ENCODE measurements at places on chromosomes 12 and 14.

- no peak for DNase-seq
These were observed 26.0 kb downstream of the MAPK1IP1L start for GRCh38 chr14:55077170-55078151.

DNA sequence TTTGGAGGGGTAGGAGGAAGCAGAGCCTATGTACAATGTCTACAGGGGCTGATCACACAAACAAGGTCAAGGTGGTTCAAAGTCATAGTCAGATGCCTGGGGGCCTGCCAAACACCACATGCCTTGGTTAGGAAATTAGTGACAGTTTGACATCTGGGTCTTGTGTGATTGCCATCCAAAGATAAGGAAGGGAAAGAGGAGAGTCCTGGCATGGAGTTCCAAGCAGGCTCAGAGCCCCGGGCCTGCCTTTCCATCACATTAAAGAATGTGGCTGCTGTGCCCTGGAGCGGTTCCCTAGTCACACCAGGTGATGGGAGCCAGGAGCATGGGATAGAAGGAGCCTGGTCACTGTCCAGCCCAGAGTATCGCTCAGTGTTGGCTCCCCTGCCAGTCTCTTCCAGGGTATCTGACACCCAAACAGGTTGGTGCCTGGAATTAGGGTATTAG, 53.6 kb upstream of the BCL2L14 start:
- DNase-seq = no peak

GRCh38 chr12:103671367-103671766, 84.3 kb downstream of the STAB2 start:
- no peak for DNase-seq

- DNase-seq = no peak
These were observed 160.0 kb downstream of the KCNA5 start for GRCh38 chr12:5203720-5204119.

DNA sequence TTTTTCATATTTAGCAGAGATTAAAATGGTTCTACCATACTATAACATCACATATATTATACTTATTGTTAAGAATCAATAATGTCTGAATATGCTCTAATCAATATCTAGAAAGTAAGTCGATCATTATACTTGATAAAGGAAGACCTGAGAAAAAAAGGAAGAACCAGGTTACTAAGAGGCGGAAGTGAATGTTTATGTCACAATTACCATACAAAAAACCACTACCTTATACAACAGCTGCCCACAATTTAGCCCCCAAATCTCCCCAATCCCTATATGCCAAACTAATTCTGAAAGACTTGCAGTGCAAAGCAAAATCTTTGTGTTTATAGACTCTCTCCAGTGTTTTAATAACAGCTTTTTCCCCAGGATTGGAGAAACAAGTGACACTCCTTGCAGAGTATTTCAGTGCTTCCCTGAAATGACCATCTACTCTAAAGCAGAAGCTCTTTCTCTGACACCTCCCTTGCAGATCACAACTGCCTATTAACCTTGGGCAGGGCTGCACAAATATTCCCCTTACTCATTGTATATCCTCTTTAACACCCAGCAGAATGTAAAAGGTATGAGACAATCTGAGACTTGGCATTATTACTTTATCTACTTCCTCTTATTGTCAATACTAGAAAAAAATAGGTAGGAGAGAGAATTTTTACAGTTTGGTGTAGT, 12.7 kb upstream of the SLC2A3 start:
- DNase-seq = no peak

DNA sequence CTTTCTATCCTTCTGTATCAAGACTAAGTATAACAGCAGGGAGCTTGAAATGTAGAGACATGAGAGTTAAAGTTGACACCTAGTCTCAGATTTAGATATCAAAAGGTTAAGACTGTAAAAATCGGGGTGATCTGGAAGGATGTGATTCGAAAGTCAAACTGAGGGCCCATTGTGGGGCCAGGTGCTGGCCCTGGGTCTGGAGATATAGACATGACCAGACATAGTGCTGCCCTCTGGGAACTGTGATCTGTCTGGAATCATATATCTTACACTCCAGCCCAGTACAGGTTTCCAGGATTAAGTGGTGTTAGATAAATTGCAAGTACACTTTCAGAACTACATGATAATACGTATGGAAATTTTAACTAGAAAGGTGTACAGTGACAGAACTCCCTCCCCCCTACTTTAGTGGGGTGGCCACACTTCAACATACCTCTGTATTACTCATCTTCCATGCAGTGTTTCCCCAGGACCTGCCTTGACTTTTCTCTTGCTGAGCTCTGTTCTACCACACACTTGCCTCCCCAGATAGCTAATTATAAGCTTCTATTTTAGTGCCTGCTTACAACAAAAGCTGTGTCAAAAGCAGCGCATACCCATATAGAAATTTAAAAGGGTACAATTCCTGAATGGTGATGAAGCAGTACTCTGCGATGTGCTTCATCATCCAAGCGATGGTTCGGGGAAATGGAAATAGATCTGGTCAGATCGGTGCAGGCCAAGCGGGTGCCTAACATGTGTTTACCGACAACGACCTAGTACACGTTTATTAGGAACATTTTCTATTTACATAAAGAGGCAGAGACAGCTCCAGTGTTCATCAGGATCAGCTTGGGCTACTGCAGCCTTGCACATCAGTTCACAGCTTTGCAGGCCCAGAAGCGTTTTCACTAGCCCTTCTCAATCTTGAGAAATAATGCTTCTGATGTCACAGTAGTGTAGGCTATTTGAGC, 68.7 kb downstream of the ARF6 start:
- DNase-seq = no peak

GRCh38 chr14:32596390-32596789, 267.3 kb downstream of the AKAP6 start:
- DNase-seq = no peak

DNA sequence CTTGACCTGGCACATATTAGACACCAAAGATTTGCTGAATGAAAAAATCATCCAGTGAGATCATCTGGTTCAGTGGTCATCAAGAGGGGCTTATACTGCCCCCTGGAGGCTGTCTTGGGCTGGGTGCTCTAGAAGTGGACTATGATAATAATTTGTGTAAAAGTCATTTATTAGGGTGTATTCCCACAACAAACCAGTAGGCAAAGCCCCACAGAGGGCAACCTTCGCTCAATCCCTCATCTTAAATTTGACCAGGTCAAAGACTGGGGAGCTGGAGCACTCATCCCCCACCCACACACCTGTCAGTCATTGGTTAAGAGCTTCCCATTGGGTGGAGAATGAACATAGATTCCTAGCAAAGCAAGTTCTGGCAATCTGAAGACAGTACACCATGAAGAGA, 20.0 kb upstream of the FICD start:
- no peak for DNase-seq

GRCh38 chr14:72052356-72052755, 120.1 kb downstream of the RGS6 start:
- DNase-seq = no peak

- DNase-seq = no peak
These were observed 9.6 kb upstream of the AKAP6 start for GRCh38 chr14:32319368-32320049.

GRCh38 chr14:99874306-99874705, 81.1 kb downstream of the EML1 start:
- DNase-seq = no peak

DNA sequence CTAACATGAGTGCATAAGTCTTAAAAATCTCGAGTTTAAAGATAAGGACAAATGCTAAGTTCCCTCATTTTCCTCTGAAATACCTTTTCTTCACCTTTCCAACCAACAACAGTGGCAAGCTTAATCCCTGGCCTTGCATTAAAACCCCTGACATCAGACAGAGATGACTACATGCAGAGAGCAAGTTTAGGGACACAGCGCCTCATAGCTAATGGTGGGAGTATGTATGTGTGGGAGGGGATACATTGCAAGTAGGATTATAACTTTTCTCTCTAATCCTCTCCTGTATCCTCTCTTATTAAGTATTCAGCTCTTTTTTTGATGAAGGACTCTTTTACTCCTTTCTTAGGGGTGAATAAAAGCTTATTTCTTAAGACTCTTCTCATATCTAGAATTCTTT, 547.1 kb downstream of the CCER1 start:
- DNase-seq = no peak

DNA sequence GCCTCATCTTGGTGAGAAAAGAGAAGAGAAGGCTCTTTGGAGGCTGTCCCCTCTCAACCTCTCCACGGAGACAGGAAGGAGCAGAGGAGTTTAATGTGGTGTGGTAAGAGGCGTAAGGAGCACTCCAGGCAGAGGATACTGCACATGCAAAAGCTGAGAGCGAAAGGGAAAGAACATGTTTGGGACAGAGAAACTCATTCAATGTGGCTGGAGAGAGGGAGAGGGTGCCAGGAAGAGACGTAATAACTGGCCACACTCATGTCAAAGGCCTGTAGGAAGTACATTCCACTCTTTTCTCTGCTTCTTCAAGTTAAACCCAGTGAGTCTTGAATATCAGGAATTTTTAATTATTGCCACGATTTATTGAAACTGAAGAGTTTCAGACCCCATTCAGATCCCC, 12.0 kb downstream of the VDR start:
- no peak for DNase-seq

GRCh38 chr14:89185919-89186855, 230.8 kb downstream of the FOXN3 start:
- DNase-seq = peak; percentile 23

GRCh38 chr14:73143003-73143402, 6.7 kb downstream of the PSEN1 start:
- no peak for DNase-seq

- no peak for DNase-seq
These were observed 95.5 kb downstream of the BORCS5 start for GRCh38 chr12:12452326-12452902.

DNA sequence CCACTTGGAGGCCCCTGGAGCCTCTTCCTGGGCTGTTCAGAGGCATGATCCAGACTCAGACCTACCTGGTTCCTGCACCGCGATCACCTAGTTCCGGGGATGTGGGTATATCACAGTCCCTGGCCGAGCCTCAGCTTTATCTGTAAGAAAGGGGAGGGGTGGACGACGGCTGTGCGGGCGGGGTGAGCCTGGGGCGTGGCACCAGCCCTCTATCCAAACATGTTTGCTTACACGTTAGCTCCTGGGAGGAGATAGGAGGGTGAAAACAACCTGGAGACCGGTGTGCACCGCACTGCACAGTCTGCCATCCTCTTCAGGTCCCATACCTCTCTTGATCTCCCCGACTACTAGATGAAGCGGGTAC, 1.2 kb downstream of the ANKRD9 start:
- no peak for DNase-seq

DNA sequence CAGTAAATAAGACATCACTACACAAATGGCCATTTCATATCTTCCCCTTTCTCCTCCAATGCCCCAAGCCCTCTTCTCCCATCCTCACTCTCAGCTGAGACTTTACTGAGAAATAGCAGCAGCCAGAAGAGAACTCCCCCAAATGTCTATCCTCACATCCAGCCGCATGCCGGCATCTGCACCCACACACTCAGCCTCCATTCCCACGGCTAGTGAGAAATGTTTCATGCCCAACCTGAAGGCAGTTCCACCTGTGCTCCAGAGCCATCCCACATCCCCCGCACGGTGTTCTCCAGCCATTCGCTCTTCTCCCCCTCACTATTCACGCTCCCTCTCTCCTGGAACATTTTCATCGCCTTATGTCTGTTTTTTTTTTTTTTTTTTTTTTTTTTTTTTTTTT, 208.7 kb upstream of the DIO3 start:
- no peak for DNase-seq

DNA sequence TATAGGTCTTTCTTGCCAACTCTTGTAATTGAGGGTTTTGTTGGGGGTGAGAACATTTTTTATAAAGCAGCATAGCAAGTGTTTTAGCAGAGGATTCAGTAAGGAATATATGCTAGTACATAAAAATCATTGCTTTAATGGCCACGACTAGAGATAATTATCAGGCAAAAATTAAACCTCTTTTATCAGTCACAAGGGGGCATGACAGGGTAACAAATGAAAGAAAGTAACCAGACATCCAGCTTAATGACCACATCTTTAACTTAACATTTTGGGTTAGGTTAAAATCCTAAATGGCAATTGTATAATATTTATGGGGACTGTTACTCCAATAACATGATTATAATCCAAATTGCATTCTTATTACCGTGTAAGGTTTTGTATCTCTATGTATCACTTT, 119.6 kb downstream of the LRRIQ1 start:
- no peak for DNase-seq

DNA sequence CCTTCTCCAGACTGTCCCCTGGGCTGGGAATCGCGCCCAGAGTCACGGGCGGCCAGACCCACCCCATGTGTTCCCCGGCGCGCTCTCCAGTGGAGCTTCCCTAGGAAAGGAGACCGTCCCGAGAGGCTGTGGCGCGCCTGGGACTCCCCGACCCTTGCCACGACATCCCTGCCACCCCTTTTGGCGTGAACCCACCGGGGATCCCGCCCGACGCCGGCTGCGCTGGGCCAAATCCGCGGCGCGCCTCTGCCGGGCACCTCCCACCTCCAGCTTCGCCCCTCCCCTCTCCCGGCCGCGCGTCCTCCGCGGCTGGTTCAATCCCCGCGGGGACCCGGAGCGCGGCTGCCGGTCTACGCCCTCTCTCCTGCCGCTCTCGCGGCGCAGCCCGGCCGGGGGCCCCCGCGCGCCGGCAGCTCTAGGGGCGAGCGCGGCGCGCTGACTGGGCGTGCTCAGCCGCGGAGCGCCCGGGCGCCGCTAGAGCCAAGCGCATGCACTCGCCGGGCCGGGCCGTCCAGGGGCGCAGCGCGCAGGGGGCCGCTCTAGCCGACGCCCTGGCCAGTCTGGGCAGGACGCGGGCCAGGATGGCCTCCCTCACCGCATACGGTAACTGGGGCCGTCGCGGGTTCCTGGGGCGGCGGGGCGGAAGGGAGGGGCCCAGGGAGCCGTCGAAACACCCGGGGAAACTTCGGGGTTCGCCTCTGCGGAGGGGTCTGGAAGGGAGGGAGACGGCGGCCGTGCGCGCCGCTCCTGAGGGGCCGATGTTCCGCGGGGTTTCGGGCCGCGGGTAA, 77.4 kb upstream of the ANO4 start:
- DNase-seq = no peak

GRCh38 chr14:105151084-105151837, 17.3 kb downstream of the JAG2 start:
- DNase-seq = no peak

- DNase-seq = no peak
These were observed 181.3 kb downstream of the RMST start for GRCh38 chr12:97643924-97644323.

DNA sequence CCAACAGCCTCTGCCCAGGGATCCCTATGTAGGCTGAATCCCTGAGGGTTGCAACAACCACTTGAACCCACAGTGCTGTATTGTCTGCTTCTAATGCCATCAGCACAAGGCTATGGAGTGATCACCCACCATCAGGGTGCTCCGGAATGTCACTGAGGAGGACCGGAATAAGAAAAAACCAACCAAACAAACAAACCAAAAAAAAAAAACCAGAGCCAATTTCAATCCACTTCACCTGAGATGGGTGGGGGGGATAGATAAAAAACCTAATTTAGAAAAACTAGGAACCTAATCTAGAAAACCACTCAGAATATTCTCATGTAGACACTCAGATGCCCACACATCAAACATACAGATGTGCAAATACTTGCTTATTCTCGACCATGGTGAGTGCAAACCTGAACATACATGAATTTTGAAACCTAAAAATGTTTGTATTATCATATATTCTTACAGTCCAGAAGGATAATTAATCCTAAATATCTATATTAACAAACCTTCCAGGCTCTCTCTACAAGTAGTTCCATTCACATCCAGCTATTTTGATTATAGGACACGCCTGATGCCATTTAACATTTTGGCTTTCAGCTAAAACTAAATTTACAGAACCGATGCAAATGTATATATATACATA, 3.7 kb downstream of the TBX5 start:
- DNase-seq = no peak

Data from AG04449 (cell line).